Liver (tissue), 10 donors: ENCODE measurements at places on chromosomes 16 and 17. TPM values are rescaled to one million over a fixed set of nuclear protein-coding genes. Genes with fewer than 3 reads are reported as not detected.
A peak's percentile ranks its signal among the peaks of the same experiment; 100 is the strongest.

- no peak overlapping the region for H3K27ac ChIP-seq
- no peak for DNase-seq
- no peaks in the 10 kb centered on the region for H3K27me3 ChIP-seq
- H3K4me3 ChIP-seq: no peak overlapping the region
- H3K36me3 ChIP-seq: no peaks in the 10 kb centered on the region
These were observed 30.5 kb downstream of the PIK3R6 start for GRCh38 chr17:8836821-8837562.

DNA sequence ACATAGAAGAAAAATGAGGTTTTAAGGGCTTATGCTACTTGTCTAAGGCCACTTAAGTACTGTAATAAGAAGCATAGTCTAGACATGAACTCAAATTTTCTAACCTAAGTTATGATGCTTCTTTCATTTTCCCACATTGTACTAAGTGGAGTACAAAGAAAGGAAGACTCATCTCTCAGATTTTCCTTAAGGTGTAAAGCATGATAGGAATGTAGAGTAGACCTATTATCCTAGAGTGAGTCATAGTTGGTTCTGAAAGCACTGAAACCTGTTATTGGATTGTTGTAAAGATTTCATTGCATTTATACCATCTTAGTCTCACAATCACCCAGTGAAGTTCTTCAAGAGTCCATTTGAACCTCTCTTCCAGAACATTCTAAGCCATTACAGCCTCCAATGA, 343.8 kb downstream of the TOX3 start:
- H3K4me1 ChIP-seq: no peaks in the 10 kb centered on the region
- no peaks in the 10 kb centered on the region for H3K27me3 ChIP-seq
- H3K4me3 ChIP-seq: no peak overlapping the region
- DNase-seq: no peak

DNA sequence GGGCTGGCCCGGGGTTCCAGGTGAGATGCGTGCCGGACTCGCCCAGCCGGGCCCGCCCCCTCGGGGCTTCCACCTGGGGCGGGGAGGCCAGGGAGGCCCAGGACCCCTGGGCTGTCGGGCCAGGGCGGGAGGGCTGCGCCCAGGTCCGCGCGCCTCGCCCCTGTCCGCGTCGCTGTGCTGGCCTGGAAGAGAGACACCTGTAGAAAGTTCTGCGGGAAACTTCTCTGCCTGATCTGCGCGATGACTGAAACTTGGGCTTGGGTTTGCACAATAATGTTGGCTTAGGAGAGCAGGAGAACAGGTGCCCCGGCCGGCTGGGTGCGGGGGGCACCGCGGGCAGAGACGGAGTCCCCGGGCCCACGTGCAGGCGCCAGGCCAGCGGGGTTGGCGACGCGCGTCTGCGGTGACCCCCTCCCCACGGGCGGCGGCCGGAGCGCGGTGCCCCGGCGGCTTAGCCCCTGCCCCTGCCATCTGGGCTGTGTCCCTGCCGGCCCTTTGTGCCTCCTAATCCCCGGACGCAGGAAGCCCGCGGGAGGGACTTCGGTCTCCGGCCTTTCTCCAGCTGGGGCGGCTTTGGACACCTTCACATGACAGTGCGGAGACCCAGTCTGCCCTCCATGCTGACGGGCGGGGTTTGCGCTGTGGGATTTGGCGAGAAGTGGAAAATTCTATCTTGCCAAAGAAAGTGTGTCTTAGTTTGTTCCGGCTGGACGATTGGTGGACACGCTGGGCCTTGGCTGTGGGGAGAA, 483 bp downstream of the LLGL2 start:
- peak overlapping the region; percentile 58 for H3K27ac ChIP-seq
- DNase-seq: no peak
- no peaks in the 10 kb centered on the region for H3K27me3 ChIP-seq
- no peaks in the 10 kb centered on the region for H3K36me3 ChIP-seq
- peaks cover 14% of the 10 kb centered on the region for H3K4me1 ChIP-seq
- peak overlapping the region; percentile 66 for H3K4me3 ChIP-seq

DNA sequence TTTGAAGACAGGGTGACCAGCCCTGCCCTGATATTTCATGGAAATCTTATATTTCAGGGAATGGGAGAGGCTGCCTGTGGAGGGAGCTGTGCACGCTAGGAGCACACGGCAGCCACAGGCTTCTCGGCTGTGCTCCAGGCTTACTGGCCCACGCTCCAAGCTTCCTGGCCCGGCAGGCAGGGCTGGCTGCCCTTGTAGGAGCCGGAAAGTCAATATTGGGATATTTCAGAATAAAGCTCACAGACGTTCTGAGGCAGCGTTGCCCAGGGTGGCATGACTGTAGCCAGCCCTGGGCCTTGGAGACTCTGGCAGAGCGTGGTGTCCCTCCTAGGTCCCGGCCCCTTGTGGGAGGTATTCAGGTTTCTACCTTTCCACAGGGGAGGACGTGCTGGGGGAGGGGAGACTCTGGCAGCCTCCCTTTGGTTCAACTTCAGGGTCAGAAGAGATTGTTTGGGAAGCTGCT, 95.6 kb downstream of the NPIPB11 start:
- no peak for DNase-seq
- H3K27me3 ChIP-seq: no peaks in the 10 kb centered on the region
- peaks cover 5% of the 10 kb centered on the region for H3K36me3 ChIP-seq
- peak overlapping the region; percentile 68 for H3K27ac ChIP-seq

GRCh38 chr16:29304251-29304650, 102.3 kb downstream of the NPIPB11 start:
- H3K27me3 ChIP-seq: no peaks in the 10 kb centered on the region
- no peak overlapping the region for H3K4me3 ChIP-seq
- DNase-seq: no peak
- peaks cover 21% of the 10 kb centered on the region for H3K4me1 ChIP-seq
- H3K27ac ChIP-seq: no peak overlapping the region
- peaks cover 22% of the 10 kb centered on the region for H3K36me3 ChIP-seq

- H3K27me3 ChIP-seq: no peaks in the 10 kb centered on the region
- H3K27ac ChIP-seq: peak overlapping the region; percentile 88
- no peak for DNase-seq
- no peaks in the 10 kb centered on the region for H3K4me1 ChIP-seq
- H3K4me3 ChIP-seq: peak overlapping the region; percentile 65
These were observed 591 bp downstream of the DHX38 start for GRCh38 chr16:72094266-72094610.

DNA sequence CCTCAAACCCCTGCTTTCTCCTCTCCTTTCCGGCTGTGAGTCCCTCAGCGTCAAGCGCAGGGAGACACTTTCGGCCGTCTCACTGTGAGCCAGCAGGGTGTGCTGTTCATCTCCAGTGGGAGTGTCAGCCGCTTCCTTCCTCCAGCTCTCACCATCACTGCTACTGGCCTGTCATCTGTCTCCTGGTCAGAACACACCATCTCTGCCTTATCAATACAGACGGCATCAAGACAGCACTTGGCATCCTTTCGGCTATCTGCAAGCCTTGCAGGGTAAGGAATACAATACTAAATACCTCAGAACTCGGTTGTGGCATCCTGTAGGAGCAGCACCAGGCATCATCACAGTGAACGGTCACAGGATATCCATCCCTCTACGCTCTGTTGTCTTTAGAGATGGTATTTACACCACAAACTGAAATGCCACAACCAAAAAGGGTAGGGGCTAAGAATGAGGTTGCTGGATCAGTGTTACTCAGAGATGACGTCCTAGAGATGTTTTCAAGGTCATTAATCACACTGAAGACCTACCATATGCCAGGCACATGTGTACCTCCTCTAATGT, 20.7 kb upstream of the CMTM4 start:
- H3K4me1 ChIP-seq: no peaks in the 10 kb centered on the region

CTRB2 gene
- 0.33 TPM for total RNA-seq

SLFN12 gene
- 5.0 TPM for total RNA-seq
